Renal cortex interstitium (tissue), 15 donors: ENCODE measurements at places on chromosomes 2 and 18.
A peak's percentile ranks its signal among the peaks of the same experiment; 100 is the strongest.

- DNase-seq, result no peak
Measured at GRCh38 chr2:159217676-159218075, 68.8 kb downstream of the WDSUB1 start.

DNA sequence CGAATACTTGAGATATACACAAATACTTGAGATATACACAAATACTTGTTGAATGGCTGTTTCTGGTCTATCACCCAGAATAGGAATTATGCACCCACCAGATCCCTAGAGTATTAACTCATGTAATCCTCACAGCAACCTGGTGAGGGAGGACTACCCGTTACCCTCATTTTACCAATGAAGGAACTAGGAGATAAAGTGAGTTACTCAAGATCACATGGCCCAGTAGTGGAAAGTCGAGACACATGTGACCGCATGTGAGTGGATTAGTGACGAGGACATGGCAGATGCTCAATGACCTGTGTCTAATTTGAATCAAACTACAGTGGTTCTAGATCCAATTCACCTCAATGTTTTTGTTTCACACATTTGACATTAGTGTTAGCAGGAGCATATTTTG, 2.4 kb downstream of the MOGAT1 start:
- no peak for DNase-seq

- no peak for DNase-seq
Measured at GRCh38 chr2:138522556-138522955, 21.0 kb downstream of the SPOPL start.

GRCh38 chr2:238274152-238274865, 14.1 kb downstream of the PER2 start:
- no peak for DNase-seq

- no peak for DNase-seq
Measured at GRCh38 chr2:18304849-18305248, 255.6 kb downstream of the RDH14 start.

- no peak for DNase-seq
Measured at GRCh38 chr2:208366215-208367127, 40.1 kb upstream of the PTH2R start.

GRCh38 chr2:234661175-234661574, 164.3 kb upstream of the ARL4C start:
- no peak for DNase-seq

DNA sequence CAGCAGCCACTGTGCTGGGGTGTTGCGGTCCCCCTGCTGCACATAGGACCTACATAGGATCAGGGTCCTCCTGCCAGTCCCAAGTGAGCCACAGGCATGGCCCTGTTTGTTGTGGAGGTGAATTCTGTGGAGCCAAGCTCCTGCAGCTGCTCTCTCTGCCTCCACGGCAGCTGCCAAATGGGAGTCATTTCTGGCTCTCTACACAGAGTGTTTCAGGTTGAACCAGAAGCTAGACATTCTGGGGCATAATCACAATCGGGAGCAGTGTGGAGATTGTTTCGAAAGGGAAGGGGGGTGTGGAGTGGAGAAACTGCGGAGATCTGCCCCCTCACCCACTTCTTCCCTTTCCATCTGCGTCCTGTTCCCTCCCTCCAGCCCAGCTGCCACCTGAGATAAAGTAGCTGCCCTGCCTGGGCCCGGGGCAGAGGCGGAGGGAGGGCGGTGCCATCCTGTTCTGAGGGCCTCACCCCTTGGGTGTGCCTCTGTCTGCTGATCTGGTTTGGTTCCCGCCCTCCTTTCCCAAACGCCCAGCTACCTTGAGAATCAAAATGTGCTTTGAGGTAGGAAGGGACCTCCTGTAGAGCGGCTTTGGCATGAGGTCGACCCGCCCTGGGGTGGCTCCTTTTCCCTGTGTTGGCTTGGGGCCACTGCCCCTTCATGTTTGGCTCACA, 139.4 kb downstream of the WDSUB1 start:
- DNase-seq, result no peak

DNA sequence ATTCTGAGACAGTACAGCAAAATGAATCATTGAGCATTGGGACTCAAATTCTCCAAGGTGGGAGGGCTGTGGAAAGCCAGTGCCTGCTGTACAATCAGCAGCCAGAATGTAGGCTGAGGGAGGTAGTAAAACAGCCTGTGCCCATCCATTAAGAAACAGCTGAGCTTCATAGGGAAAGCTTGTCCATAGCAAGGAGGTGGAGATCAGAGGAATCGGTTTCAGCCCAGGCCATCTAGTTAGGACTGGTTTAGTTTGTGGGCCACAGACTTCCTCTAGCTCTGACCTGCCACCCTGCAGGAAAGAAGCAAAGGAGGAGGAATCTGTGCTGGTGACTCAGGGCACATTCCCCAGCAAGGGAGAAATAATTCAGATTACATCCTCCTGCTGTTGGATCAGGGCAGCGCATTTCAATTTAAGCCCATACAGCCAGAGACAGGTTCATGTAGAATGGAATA, 333.4 kb downstream of the SETBP1 start:
- DNase-seq, result peak; percentile 49

DNA sequence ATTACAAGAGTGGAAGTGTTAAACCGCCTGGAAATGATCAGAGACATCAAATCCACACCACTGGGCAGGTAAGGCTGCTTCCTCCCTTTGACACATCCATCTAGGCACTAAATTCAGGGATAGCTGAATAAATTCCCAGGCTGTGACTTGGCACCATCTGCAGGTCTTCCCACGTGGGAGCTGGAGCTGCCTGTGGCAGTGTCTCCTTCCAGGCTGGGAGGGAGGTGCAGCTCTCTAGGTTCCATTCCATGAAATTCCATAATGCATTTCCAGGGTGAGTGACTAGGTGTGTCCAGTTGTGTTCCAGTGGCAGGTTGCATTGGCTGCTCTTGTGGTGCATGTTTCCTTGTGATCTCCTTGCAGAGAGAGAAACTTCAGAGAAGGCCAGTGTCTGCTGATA, 188.9 kb upstream of the CXCR4 start:
- DNase-seq, result no peak

- no peak for DNase-seq
Measured at GRCh38 chr2:171146633-171147032, 14.1 kb downstream of the TLK1 start.

DNA sequence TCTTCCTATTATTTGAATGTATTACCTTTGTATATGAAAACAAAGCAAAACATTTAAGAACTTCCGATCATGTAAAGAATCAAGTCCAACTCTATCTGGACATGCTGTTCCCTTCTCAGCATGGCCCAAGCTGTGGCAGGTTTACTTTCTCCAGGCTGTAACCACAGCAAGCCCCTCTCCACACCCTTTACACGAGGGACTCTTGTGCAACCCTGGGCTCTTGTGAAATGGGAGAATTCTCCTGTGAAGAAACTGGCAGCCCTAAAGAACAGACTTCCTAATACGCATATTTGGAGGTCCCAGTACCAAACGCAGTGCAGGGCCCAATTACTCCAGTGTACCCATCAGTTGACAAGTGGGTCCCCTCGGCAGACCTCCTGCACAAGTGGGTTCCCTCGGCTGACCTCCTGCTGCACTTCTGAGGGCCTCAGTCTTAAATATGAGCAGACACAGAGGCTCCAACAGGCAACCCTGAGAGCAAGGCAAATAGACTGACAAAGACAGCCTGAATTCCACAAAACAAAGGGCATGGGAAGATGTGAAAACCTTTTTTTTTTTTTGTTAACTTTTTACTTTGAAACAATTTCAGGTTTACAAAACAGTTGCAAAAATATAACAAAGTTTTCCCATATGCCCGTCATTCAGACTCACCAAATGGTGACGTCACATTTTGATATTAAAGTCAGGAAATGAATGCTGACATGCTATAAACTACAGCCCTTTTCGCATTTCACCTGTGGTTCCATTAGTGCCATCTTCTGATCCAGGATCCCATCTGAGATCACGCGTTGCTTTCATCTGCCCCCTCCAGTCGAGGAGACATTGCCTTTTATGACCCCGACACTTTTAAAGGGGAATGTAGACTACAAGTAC, 78.2 kb downstream of the FBXO15 start:
- no peak for DNase-seq

DNA sequence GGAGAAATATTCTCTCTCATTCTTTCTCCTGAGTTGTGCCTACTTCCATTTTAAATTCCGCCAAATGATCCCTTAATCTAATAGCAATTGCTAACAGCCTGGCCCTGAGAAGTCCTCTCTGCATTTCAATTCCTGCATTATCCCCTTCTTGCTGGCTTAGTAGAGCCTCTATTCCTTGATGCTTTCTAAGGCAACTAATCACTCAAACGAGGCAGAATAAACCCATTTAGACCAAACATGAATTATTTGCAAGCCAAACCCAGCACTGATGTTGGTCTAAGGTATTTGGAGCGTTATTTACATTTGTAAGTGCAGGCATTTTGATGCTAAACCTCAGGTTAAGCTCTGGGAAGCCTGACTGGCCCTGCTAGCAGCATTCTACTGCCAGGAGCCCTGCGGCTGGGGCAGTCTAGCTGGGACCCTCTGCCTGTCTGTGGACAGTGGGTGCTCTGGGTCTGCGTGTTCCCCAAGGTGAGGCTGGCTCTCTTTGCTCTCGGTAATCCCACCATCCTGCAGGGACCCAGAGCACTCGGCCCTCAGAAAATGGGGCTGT, 173.1 kb upstream of the HS6ST1 start:
- DNase-seq, result no peak

DNA sequence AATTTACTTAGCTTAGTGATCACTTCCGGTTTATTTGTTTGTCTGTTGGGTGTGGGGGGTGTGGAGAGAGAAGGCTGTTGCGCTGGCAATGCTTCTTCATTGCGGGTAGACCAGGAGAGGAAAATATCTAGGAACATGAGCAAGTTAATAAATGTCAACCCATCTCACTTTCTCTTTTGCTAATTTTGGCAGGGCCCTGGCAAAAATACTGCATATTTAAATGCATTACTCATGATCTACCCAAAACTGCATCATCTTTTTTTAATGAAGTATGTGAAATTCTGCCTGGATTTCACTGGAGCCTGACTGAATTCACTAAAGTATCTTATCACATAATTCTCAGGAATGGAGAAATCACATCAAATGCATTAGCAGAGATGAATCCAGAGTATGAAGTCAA, 1131.0 kb upstream of the NXPH2 start:
- no peak for DNase-seq

DNA sequence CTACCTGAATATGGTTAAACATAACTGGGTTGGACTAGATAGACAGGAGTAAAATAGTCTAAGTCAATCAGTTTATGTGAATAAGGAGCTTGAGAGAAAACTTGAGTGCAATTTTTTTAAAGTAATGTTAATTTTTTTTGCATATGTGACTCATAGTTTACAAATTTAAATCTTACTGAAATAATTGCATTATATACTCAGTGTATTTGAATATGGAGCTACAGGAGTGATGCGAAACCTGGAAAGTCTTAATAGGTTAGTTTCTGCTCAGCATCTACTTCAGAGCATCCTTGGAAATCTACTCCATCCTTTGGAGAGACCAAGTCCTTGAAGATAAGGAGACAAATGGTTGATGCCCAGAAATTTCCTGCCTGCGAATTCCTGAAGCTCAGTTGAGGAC, 318.8 kb upstream of the NXPH2 start:
- no peak for DNase-seq

GRCh38 chr2:81734981-81735380, 1430.4 kb upstream of the LRRTM1 start:
- no peak for DNase-seq

DNA sequence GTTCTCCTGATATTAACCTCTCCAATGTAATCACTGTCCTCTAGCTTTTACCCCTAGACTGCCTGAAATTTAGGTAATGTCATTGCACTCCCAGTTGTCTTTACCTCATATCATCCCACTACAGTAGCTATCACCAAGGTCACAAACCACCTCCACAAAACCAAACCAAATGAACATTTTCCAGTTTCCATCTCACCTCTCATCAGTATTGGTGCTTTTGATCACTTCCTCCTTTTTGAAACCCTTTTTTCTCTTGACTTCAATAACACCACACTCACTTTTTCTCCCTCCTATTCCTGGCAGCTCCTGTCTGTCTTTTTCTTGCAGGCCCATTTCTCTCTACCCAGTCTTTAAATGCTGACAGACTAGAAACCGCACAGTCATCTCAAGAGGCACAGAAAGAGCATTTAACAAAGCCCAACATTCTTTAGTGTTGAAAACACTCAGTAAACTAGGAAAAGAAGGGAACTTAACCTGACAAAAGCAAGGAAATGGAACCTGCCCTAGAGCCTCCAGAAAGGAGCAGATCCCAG, 95.9 kb upstream of the SIX2 start:
- no peak for DNase-seq

- no peak for DNase-seq
Measured at GRCh38 chr2:121386707-121387106, 101.7 kb upstream of the TFCP2L1 start.

- DNase-seq, result no peak
Measured at GRCh38 chr2:76745605-76746004, 776.6 kb downstream of the LRRTM4 start.

- peak; percentile 67 for DNase-seq
Measured at GRCh38 chr2:240250985-240251847, 110.8 kb upstream of the OTOS start.

DNA sequence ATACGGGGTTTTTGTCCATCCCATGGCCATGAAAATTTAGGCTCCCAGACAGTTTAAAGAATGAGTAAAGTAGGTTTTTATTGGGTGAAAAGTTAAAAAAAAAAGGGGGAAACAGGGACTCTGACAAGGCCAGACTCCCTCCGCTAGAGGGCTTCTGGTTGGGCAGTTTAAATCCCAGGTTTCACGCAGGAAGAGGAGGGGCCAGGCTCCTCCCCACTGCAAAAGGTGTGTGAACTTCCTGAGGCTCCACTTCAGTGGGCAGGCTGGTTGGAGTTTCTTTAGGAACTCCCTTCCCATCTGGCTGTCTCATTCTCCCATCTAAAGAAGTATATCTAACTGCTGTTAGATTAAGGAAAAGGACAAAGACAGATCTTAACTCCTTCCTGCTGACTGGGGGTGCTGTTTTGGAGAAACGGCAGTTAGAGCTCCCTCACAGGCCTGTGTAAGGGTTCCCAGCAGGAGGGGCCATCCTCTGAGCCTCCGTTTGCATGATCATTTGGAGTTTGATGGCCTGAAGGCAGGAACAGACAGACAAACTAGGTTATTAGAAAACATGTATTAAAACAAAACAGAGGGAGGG, 1160.7 kb downstream of the CNTNAP5 start:
- DNase-seq, result no peak

DNA sequence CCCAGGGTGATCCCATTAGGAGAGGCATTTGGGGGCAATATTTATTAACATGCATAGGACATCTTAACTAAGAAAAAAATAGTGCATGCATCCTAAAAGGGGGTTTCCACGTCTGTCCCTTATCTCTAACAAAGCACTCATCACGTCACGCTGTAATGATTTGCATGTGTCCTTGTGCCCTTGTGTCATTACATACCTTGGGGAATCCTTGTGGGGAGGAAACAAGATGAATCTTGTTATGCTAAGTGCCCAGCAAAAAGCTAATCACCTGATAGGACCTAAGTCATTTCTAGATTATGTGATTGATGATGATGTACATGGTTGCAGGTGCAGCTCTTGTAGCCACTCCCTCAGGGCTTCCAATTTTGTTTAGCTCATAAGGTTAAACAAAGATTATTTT, 250.9 kb downstream of the FBXO15 start:
- DNase-seq, result no peak

DNA sequence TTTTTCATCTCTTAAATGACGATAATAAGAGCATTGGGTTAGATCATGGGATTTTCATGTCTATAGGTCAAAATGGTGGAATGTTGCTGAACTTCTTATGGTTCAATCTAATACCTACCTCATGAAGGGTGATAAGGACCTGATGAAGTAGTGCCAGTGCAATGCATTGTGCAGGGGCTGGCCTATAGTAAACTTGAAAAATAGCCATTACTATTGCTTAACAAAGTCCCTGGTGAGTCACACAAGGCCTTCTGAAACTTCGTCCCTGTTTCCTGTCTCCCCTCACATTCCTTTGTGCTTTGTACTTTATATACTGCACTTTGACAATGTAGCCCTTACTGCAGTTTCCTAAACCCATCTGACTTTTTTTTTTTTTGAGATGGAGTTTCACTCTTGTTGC, 515.9 kb downstream of the SLC4A3 start:
- DNase-seq, result no peak
